Fibroblast of skin of right biceps (primary cell): ENCODE measurements at places on chromosomes 5 and 9.

GRCh38 chr5:74100268-74100665 is 474.3 kb downstream of the ARHGEF28 start:
- DNase-seq: no peak

DNA sequence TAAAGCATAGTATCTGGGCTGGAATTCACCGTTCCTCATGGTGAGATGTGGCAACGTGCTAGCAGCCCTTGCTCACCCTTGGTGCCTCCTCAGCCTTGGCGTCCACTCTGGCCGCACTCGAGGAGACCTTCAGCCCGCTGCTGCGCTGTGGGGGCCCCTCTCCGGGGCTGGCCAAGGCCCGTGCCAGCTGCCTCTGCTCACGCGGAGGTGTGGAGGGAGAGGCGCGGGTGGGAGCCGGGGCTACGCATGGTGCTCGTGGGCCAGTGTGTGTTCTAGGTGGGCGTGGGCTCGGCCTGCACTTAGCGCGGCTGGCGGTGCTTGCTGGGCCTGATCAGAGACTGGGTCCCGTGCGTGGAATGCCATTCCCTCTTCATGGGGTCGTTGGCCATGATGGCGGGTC is 424.2 kb downstream of the KCTD16 start:
- DNase-seq: no peak

GRCh38 chr5:59152701-59153245 is 569.9 kb downstream of the RAB3C start:
- DNase-seq: no peak

DNA sequence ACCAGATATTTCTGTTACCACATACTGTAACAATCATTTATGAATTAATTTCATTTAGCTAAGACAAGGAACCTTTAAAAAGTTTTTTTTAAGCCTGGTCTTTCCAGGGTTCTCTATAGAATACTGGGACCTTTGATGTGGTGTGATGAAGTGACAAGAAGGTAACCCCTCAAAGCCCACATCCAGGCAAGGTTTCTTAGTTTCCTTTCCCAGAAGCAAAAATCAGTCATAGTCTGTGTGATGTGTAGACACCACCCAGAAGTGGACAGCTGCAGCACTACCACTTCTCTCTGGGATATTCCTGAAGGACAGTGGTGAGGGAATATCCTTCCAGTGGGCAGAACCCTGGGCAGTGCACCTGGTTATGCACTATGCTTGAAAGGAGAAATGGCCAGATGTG is 115.6 kb downstream of the TTC39B start:
- DNase-seq: no peak

DNA sequence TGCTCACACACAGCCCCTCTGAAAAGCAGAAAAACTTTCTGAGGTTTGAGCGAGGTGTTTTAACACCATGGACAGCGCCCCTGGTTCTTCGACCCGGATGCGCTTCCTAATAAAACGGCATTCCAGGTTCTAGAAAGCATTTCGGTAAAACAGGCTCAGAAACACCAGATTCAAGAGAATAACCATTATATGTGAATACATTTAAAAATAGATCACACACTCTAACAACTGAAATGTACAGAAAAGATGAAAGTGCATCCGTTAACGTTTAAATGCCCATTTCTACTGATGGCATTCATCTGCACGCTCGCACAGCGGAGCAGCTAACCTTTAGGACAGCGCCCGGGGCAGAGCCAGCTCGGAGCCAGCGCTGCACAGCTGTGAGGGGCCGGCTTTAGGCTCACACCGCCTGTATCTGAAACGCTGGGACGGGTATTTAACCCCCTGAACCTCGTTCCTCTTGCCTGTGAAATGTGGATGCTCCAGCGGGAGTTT is 26.3 kb upstream of the TENT4A start:
- DNase-seq: peak; percentile 45

DNA sequence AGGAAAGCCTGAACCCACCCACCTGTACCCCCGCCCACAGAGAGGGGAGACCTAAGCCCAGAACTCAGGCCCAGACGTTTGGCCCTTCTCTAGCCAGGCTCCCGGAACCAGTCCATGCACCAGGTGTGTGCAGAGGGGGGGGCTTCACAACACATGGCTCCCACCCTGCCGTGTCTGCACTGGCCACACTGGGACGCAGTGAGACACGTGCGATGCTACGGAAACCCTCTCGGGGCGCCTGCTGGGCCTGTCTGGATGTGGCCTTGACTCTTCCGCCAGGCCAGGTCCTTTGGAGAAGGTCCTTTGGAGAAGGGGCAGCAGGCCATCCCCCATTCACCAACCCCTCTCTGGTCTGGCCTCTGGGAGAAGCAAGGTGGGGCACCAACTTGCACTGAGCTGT is 58.4 kb upstream of the SARDH start:
- no peak for DNase-seq

DNA sequence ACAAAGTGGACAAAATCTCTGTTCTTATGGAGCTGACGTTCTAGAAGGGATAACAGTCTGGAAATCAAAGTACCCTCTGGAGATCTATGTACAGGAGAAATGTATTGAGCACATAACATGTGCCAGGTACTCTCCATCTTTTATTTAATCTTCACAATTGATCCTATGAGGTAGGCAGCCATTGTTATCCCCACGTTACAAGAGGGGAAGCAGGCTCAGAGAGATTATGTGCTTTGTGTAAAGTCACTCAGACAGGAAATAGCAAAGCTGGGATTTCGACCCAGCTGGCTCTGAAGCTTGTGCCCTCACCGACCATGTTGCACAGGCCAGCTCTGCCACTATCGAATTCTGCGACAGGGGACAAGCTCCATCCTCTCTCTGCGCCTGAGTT is 21.5 kb downstream of the PDGFRB start:
- DNase-seq: no peak

DNA sequence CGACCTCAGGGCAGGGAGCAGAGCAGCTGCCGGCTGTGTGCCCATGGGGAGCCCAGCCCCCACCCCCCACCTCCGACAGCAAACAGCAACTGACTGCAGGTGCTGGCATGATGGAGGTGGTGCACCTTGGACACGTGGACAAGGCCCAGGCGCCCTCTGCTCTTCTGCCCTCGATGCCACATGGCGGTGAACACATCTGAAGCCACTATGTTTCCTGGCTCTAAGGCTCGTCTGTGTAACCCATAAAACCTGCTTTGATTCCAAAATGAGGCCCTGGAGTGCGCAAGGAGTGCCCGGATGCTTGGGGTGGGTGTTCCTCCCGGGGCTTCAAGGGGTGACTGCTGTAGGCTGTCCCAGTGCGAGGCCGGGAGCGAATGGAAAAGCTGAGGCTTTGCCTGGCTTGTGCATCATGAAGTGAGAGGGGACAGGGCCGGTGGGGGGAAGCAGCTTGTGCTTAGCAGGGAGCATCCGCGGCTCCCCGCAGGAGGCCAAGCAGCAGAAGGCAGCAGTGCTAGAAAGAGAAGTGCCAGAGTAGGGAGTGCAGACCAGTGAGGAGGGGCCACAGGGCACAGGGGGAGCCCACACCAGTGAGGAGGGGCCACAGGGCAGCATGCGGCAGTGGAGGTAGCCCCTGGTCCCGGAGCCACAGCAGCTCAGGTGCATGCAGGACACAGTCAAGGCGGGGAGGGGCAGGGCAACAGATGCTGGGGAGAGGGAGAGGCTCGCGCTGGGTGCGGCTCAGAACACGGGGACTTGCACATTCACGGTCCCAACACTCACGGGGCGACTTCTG is 30.0 kb downstream of the NKD2 start:
- no peak for DNase-seq

- no peak for DNase-seq
These were observed 273.2 kb upstream of the MPDZ start for GRCh38 chr9:13552606-13553215.

- DNase-seq: peak; percentile 37
These were observed 281.0 kb upstream of the TNC start for GRCh38 chr9:115398996-115399395.

GRCh38 chr5:178416919-178417318 is 173.3 kb downstream of the COL23A1 start:
- DNase-seq: peak; percentile 89

DNA sequence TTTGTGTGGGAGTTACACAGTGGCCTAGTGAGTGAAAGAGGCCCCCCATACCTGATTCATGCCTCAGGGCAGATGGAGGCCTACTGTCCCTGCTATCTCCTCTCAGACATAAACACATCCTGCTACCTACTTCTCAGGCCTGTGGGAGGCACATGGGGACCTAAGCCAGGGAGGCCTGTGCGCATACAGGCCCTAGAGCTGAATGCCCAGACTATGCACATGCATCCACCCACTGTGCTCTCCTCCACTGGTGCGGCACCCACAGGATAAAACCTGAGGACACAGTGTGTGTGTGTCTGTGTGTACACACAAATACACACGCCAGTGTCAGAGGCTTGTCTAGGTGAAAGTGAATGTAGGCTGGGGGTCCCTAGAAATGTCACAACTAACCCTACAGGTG is 1.4 kb downstream of the PAX5 start:
- DNase-seq: no peak

GRCh38 chr5:177508837-177509236 is 789 bp downstream of the DOK3 start:
- no peak for DNase-seq

DNA sequence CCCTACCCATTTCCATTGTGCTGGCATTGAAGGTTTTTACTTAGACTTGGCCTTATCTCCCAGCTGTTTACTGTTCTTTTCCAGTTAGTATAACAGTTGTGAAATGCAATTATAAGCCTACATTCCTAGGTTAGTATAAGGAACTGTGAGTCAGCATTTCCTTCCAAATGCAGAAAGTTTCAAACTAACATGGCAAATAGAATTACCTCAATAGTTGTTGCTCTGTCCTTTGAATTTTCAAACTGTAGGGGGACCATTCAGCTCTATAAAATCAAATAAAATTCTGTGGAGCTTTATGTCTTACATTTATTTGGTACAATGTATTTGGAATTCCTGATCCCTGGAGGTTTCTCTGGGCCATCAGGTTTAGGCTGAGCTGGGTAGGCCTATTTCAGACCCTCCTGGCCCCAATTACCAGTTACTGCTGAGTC is 47.2 kb downstream of the ARHGEF28 start:
- DNase-seq: peak; percentile 81

DNA sequence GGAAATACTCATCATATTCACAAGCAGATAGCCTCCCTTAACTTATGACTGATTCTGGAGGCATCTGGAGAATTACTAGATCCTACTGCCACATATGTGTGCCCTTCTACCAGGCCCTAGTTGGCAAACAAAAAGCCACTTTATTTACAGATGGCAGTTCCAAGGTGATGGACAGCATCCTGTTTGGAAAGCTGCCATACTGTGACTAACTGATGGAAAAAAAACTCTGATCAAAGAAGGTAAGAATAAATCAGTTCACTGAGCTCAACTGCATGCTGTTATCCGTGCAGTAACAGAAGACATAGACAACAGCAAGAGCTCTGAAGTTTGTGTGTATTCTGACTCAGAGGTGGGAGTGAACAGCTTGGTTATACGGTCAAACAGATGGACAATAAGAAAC is 279.8 kb upstream of the POU5F2 start:
- DNase-seq: peak; percentile 32

DNA sequence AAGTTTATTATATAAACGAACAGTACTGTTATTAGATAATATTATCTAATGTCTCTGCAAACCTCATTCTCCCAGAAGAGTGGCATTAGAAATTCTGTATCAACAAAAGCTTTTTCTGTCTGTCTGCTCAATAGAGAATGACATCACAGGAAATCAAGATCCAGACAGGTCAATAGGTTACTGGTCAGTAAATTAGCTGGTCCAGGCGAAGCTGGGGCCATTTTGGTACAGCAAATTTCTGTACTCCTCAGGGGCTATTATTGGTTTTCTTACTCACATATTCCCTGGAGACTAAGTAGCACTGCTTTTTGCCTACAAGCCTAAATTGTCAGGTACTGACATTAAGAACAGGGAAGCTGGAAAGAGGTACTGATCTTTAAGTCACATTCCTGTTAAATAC is 80.5 kb downstream of the PLPP1 start:
- DNase-seq: no peak

GRCh38 chr5:138698713-138699112 is 54.5 kb upstream of the CTNNA1 start:
- no peak for DNase-seq

DNA sequence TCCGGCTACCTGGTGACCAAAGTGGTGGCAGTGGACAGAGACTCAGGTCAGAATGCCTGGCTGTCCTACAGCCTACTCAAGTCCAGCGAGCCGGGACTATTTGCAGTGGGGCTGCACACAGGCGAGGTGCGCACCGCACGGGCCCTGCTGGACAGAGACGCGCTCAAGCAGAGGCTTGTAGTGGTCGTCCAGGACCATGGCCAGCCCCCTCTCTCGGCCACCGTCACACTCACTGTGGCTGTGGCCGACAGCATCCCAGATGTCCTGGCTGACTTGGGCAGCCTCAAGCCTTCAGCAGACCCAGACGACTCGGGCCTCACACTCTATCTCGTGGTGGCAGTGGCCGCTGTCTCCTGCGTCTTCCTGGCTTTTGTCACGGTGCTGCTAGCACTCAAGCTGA is 2.1 kb downstream of the PCDHGA4 start:
- no peak for DNase-seq

DNA sequence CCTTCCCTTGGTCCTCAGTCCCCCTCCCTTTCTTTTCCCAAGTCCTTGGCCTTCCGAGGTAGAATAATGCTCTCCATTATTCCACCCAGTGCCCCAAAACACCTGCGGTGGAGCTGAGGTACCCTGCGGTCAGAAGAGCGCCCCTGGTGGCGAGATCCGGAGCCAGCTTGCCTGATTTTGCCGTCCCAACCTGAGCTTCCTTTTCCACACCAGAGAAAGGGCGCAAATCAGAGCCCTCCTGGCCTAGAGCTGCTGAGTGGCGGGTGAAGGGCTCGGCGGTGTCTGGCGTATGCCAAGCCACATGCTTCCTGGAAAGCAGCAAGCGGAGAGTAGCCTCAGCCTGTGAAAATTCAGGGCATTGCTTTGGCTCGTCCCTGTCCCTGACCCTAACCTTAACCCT is 21.1 kb upstream of the CARTPT start:
- no peak for DNase-seq

DNA sequence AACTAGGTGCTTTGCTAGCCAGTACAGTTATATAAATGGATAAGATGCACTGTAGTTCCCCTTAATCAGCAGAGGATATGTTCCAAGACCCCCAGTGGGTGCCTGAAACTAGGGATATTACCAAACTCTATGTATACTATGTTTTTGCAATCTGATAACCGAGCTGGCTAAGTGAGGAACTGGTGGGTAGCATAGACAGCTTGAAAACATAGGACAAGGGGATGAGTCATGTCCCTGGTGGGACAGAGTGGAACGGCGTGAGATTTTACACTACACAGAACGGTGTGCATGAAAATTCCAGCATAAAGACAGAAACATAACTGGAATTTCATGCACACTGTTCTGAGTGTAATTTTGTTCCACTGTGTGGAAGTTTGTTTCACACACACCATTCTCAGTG is 86.9 kb downstream of the BASP1 start:
- DNase-seq: peak; percentile 33

DNA sequence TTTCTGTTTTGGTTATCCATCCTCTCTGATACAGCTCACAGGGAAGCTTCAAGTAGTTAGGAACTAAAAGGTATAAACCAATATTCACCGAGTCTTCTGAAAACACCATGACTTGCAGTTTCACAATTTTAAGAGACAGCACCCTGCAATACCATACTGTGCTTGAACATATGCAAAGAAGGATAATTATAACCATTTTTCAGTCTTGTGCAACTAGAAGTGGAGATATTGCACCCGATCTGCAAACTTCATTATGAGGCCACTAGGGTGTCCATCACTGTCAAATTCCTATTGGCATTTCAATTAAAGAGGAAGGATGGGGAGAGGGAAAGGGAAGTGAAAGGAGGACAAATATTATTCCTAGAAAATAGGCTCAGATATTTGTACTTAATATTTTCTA is 32.4 kb upstream of the CEP120 start:
- DNase-seq: no peak

GRCh38 chr5:180159756-180160155 is 49.3 kb downstream of the RASGEF1C start:
- no peak for DNase-seq
